NAMALWA (cell line): ENCODE measurements at places on chromosomes 3 and 15.

GRCh38 chr15:70259028-70259424 is 161.3 kb upstream of the TLE3 start:
- DNase-seq = no peak

DNA sequence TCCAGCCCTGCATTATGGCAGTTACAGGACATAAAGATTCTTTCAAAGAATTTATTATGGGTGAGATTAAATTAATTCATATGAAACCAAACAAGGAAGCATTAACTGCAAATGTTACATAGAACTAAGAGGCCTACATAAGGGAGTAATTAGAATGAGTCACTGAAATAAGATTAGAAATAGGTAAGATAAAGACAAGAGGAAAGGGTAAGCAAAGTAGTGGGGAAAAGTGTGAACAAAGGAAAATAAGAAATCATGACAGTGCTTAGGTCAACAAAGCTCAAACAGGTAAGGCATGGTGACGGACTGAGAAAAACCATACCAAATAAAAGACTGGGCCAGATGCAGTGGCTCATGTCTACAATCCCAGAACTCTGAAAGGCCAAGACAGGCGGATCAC is 74.3 kb downstream of the SETD2 start:
- DNase-seq = no peak

GRCh38 chr3:9730657-9731205 is 804 bp upstream of the BRPF1 start:
- DNase-seq = no peak

DNA sequence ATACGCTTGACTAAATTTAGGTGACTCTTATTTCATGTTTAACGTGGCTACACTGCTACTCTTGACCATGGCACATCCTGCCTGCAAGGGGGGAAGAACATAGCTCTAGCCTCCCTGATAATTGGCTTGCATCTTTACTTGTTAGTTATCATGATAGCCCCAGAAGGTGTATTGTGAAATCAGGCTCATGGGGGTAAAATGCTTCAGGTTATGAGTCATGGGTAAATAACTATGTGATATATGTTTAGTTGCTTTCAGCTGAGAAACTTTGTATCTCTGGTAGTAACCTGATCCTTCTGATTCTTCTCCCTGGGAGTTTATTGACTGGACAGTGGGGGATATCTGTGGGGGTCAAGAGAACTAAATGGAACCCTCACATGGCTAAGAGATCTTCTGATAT is 660.8 kb upstream of the UBE2E2 start:
- DNase-seq = no peak

DNA sequence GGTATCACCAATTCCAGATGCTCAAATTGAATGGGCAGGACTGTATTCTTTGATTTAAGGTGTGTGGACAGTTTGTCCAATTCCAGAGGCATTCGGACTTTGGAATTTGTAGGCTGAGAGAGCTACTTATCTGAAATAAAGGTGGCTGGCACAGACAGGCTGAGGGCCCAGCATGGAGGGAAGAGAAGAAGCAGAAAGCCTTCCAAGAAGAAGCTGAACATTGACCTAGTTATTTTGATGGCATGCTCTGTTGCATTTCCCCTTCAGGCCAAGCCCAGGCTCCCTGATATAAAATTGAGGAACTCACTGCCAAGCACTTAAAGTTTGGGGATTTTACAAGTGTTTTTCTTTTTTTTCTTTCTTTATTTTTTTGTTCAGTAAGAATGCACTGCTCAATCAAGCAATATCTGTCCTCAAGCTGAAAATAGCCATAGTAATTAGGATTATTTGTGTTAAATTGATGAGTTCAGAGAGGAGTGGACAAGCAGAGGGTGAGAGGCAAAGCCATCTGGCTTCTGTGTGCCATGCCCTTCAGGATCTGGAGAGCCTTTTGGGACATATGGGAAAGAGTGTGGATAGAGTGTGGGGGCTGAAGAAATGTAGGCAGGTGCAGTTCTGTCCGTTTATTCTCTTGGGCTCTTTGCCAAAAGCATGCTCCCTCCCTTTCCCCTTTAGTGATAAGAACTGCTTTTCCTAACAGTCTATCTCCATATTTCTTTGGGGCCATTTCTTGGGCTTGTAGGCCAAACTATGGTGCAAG is 148.9 kb downstream of the OXSM start:
- DNase-seq = no peak

DNA sequence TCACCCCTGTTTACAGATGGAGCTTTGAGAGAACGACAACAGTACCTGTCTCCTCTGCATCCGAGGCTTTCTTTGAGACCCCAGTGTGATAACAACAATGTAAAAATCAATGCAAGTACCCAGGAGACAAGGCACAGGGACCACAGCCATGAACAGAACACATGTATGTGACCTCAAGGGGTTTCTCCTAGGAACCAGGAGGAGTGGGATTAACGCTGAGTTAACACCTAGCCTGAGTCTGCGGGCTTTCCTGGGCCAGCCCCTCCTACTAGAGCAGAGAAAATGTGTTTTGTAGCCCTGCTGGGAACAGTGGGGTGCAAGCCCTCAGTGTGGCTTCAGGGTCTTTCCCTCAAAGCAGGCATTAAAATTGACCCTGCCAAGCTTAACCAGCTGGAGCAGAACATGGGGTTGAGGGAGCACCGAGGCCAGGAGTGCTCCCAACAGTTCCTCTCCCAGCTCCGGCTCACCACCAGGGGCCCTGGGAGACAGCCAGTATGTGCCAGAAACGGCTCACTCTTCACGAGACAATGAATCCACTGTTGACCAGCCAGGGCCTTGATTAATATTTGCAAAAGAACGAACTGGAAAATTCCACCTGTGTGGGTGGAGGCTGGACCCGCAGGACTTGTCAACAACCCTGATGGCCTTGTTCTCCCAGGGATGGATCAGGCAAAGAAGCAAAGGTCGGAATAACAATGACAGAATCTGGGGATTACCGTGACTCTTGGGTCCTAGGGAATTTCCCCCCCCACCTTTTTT is 3.6 kb downstream of the CHDH start:
- DNase-seq = no peak

GRCh38 chr3:196754091-196754981 is 14.7 kb downstream of the PAK2 start:
- no peak for DNase-seq

DNA sequence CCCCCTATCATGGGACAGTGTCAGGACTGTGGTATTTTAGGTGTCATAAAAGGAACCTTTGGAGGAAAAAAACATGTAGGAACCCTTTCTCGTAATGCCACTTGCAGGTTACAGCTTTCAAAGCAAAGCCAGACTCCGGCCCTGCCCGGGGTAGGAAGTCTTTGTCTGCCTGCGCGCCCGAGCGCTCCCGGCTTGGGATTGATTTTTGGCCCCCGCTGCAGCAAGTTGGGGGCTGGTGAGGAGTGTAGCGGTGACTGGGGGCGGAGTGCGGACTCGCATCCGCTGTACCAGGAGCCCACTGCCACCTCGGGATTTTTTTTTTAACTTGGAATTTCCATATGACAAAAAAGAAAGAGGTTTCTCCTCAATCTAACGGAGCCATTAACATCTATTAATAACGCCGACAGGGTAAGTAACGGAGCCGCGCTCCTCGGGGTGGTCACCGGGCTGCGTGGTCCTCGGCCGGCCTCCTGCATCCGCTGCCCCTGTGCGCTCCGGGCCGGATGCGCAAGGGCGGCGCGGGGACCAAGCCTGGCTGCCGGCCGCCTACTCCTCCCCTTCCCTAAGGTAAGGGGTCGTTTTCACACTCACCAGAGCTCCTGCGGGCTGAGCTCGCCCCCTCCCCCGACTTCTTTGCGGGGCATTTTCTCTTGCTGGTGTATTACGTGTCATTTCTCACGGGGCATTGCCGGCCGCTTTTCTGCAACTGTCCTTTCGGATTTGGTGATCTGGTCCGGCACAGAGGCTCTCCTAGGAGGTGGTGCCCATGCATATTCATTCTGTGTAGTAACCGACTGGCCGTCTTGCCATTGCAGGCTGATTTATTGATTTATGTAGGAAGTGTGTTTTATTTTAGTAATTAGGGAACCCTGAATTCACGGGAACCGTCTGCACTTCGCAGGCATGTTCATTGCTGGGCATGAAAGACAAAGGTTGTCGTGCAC is 219.8 kb upstream of the TOPAZ1 start:
- DNase-seq = no peak

GRCh38 chr3:56812754-56813652 is 11.3 kb upstream of the ARHGEF3 start:
- DNase-seq = no peak

GRCh38 chr3:171195686-171196085 is 169.2 kb upstream of the SLC2A2 start:
- DNase-seq = peak; percentile 14

- no peak for DNase-seq
Observed at GRCh38 chr15:73341886-73342600, 26.7 kb downstream of the HCN4 start.

- no peak for DNase-seq
Observed at GRCh38 chr3:124767264-124767663, 37.0 kb downstream of the UMPS start.

DNA sequence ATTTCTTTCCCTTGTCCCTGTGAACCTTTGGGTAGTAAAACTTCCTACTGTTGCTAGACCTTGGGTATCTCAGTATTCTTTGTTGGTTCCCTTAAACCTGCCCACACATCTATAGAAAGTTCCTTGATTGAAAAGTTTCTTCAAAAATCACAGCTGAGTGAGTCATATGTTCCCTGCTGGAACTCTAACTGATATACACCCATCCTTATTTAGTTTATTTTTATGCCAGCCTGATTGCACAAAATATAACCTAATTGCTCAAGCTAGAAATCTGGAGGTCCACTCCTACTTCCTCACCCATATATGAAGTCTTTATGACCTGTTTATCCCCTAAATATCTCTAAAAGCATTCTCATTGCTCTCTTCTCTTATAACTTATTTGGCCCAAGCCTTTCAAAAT is 13.7 kb upstream of the GJD2 start:
- no peak for DNase-seq

DNA sequence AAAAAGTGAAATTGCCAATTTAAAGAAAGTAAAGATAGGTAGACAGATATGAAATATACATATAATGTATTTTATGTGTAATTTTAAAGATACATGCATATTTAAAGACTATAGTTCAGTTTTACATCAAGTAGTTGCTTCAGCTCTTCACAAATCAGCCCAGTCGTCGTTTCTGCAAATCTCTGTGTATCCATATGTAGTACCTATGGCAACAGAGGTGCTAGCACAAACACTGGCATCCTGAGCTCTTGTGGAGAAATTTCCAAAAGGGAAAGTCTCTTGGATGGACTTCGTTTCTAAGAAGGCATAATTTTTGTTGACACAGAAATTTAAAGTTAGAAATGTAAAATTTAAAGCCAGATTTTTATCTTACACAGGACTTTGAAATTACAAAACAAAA is 1284.7 kb downstream of the ROBO1 start:
- DNase-seq = no peak

- DNase-seq = no peak
Observed at GRCh38 chr3:88589138-88589537, 439.4 kb downstream of the C3orf38 start.

DNA sequence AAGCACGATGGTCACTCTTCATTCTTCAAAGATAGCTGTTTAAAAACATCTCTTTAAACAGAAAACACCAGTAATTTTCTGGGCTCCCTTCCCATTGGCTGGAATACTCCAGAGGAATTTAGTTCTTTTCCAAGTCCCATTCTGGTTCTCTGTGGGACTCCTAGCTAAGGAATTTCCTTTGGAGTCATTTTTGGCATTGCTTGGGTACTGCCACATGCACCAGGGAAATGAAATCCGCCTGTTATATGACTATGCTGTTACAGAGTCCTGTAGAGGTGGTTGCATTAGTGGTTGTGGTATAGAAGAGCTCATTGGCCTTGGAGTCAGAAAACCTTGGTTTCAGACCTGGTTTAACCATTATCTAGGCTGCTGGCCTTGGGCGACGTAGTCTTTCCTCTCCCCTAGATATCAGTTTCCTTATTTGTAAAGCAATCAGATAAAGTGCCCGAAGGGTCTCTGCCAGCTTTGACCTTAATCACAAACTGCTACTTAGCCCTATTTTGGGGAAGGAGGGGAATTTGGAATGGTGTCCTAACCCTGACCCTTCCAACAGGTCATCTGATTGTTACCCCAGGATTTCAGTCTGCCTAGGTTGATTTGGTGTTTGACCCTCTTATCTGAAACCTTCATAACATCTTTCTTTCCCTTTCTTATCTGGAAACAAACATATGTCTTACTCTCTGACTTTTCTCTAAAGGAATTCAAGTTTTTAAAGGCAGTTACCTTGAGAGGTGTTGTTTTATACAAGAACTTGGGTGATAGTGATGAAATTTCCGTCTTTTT is 13.4 kb downstream of the RTP1 start:
- no peak for DNase-seq

GRCh38 chr3:9916734-9917680 is at the start of gene IL17RC:
Gene IL17RC, plus strand, starts transcription at chr3:9917098. Its CDS starts 218 bp downstream, at chr3:9917316.
- DNase-seq = no peak

- peak; percentile 88 for DNase-seq
Observed at GRCh38 chr15:51776952-51777569, 25.7 kb downstream of the TMOD2 start.

DNA sequence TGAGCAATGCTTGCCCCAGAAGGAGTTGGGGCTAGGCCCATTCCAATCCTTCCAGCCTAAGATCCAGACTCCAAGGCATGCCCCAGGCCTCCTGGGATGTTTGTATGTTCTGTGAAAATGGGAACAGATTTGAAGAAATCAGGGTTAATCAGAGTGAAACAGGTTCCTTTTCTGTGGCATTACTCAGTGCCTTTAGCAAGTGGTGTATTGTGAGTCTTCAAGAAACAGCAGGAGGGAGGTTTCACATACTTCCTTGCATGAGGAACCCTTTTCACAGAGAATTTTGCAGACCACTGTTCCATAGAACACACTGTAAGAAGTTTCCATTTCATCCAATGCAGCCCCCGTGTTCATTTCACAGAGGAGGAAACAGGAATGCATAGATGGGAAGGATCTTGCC is 8.4 kb upstream of the CDC25A start:
- DNase-seq = no peak

DNA sequence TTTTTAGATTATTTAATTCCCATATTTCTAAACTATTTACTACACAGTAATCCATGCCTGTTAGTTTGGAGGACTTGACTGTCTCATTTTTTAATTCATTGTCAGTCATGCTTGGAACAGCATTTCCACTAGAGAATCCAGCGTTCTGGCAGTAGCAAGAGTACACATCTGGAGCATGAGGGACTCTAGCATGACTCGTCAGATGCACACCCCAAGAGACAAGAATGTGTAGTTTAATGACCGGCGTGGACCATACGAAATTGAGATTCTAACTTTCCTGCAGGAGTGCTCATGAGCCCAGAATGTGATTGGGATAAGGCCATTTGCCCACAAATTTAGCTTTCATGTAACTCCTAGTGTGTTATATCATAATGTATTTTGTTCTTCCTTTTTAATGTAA is 48.9 kb downstream of the ASB7 start:
- no peak for DNase-seq
